ENCODE measurements at places on chromosomes 16 and 17.
A peak's percentile ranks its signal among the peaks of the same experiment; 100 is the strongest.

GRCh38 chr17:11264183-11264871 lies 23.3 kb downstream of the SHISA6 start:
- DNase-seq, result no peak

GRCh38 chr16:66474750-66475199 lies 47.7 kb downstream of the BEAN1 start:
- DNase-seq, result no peak

- DNase-seq, result no peak
Observed at GRCh38 chr16:81765969-81766368, 13.1 kb upstream of the PLCG2 start.

- no peak for DNase-seq
Observed at GRCh38 chr17:34663714-34664113, 84.3 kb downstream of the TMEM132E start.

DNA sequence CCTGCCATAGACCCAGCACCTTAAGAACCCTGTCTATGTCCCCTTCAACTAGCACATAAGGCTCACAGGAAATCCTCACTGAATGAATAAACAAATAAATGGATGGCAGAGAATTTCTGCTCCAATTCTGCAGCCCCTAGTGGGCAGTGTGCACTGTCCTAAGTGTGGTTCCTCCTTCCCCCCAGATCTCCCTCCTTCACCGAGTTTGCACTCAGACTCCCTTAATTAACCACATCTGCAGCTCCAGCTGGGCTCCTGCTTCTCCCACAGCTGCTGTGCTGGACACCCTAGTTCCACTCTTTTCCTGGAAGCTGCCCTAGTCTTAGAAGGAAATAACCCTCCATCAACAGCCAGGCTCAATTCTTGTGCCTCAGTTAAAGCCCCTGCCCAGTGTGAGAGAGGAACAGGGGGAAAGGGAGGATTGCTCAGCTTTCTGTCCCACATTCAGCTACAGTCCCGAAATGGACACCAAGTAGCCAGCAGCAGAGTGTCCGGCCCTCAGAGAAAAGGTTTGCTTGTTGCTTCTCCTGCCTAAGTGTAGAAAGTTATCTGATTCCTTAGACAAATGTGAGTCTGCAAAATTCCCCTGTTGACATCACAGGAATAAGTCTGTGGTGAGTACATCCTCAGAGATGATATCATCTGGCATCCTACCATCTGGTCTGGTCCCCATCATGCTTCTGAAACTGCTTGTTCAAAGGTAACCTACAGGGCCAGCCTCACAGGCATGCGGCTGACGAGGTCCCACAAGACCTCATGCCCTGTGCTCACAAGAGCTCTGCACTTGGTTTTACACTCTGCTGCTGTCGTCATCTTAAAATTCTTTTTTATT lies 12.3 kb downstream of the LRRC3C start:
- DNase-seq, result peak; percentile 92

GRCh38 chr16:76474048-76474447 lies 196.8 kb downstream of the CNTNAP4 start:
- no peak for DNase-seq

- DNase-seq, result no peak
Observed at GRCh38 chr17:64178011-64178825, 48.3 kb upstream of the ERN1 start.
